Stimulated activated CD4-positive, alpha-beta T cell treated with anti-CD3 and anti-CD28 coated beads, Interleukin-12 subunit alpha, Interleukin-12 subunit beta, amount 100 ng/mL, for 24 hours (primary cell): ENCODE measurements at places on chromosomes 1 and 21.

DNA sequence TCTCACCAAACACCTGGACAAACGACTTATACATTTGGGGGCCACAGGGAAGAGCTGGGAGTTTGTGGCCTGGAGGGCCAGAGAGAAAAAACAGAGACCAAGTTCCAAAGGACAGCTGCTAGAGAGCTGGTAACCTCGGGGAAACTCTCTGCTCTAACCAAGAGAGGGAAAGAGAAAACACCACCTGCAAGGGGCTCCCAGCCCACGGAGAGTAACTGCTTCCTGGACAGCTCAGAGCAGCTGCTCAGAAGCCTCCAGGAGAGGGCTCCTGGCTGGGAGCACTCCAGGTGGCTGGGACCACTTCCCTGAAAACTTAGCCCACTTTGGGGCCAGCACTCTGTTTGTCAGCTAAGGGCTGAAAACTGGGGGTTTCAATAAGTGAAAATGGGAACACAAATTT, 154.8 kb upstream of the GRIK3 start:
- no peak for DNase-seq

DNA sequence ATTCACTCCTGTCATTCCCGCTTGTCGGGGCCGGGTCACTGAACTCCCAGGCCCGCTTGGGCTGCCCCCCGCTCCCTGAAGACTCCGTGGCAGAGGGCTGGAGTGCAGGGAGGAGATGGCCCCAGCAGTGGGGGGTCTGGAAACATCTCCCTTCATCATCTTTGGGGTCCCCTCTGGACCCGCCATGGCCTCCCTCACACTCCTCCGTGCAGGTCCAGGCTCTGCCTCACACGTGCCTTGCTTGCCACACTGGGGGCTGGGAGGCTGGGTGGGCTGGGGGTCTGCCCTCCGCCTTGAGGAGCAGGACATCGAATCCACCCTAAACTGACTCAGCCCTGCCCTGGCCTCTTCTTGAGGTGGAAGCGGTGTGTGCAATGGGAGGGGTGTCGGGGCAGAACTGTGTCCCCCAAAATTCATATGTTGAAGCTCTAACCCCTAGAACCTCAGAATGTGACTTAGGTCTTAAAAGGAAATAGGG, 35.2 kb downstream of the POFUT2 start:
- no peak for DNase-seq

DNA sequence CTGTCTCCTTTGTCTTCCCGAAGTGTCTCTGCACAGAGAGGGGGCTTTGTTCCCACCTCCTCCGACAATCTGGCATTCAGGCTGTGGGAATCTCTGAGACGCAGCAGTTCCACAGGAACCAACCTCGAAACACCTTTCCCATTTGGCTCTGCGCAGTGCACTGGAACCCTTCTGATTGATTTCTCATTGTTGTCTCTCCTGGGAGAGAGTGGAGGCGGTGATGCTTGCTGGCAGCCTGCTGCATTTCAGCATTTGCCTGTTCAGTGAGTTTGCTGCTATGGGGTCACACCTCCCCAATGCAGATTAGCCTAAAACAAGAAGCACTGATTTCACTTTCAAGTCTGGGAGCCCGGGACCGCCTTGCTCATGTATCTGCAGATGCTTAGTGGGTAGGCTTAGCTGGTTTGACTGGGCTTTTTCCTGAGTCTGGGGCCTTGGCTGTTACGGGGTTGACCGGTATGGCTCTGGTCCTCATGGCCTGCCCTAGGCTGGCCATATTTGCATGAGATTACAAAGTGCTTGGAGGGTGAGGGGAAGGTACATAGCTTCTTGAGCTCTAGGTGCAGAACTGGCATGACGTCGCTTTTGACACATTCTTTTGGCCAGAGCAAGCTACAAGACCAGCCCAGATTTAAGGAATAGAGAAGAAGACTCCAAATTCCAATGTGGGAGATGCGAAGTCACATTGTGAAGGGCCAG, 695.3 kb downstream of the PTPRU start:
- no peak for DNase-seq

GRCh38 chr1:66764994-66765578, 12.8 kb downstream of the DYNLT5 start:
- DNase-seq, result peak; percentile 42

DNA sequence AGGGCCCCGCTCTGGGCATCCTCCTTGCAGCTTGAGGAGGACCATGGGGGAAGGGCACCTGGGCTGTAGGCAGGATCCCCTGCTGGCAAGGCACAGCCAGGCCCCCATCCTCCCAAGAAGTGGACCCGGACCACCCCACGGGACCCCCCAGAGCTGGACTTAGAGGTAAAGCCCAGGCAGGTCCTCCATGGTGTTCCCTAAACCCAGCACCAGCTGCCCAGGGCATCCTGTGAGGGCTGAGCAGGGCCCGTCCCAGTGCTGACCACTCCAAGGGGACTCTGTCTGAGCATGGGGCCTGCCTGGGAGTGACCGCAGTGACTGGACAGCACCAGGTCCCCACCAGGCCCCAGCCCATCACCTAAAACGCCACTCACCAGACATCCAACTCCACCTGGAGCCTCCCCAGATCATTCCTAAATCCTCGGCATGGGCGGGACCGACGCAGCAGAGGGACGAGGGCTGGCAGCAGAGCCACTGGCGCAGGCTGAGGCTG, 21.3 kb downstream of the COL6A2 start:
- no peak for DNase-seq

DNA sequence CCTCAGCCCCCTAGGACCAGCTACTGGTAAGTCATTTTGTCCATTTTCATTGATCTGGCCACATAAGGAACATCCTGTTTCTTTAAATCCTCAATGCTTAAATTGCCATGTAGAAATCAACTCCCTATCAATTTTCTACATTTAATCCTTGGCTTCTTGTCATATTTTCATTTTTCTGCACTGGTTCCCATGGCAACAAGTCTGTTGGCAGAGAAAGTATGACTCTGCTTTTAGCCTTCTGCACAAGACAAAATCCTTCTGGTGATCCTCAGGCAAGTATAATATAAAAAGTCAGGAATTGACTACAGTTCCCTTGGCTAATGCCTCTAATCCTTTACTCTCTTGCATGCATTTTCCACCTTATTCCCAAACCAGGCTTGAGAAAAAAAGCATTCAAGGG, 65.0 kb downstream of the LRRC40 start:
- no peak for DNase-seq

GRCh38 chr1:201760516-201760915, 68.4 kb upstream of the IPO9 start:
- DNase-seq, result no peak

GRCh38 chr21:35649186-35649585, 411.1 kb downstream of the SETD4 start:
- no peak for DNase-seq

- DNase-seq, result no peak
Measured at GRCh38 chr1:25590096-25590824, 26.3 kb upstream of the MAN1C1 start.

DNA sequence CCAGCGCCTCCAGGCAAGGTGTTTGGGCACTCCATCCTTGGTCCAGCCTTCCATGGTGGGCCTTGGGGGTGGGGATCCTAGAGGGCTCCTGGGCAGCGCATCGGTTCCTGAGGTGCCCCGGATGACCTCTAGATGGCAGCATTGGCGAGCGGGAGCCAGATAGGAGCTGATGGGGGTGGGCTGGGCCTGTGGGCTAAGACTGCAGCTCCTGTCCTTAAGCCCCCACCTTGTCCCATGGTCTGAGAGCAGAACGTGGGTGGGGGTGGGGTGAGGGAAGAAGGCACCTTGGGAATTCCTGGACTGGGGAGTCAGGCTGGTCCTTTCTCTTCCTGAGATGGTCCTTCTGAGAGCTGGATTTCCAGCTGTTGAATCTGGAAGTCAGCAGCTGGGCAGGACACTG, 93.4 kb upstream of the CSF3R start:
- DNase-seq, result peak; percentile 25

GRCh38 chr21:25412100-25412499, 195.2 kb downstream of the MRPL39 start:
- no peak for DNase-seq

GRCh38 chr1:119909890-119910596, 13.7 kb upstream of the ADAM30 start:
- no peak for DNase-seq

- peak; percentile 15 for DNase-seq
Measured at GRCh38 chr1:202192770-202193613, 607 bp upstream of the LGR6 start.

DNA sequence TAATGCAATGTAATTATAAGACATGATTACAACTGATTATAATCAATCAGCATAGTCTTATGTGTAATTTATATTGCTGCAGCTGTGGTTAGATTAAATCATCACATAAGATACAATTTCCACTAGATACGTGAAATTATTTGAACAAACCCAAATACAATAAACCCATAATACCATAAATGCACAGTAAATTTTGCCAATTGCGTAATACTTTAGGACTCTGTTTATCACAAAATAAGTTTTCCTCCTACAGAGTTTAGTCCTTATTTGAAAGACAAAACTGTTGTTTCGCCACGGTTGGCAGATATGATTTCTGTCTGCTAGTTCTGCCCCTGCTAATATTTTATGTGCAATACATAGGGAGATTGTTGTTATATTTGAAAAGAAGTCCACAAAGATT, 895.9 kb upstream of the ADGRL4 start:
- no peak for DNase-seq

DNA sequence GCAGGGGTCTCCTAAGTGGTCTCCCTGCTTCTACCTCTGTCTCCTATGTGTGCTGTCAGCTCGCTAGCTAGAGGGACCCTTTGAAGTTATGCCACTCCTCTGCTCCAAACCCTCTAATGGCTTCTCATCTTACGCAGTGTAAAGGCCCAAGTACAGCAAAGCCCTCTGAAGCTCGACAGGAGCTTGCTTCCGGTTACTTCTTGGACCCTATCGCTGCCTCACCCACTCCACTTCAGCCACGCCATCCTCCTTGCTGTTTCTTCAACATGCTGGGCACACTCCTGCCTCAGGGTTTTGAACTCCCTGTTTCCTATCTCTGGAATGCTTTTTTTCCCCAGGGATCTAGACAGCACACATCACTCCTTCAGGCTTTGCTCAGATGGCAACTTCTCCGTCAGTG, 102.3 kb upstream of the F3 start:
- DNase-seq, result no peak

- DNase-seq, result no peak
Measured at GRCh38 chr1:155037851-155038441, 4.3 kb downstream of the DCST1 start.

- DNase-seq, result no peak
Measured at GRCh38 chr1:234975122-234975940, 153.3 kb downstream of the TOMM20 start.

GRCh38 chr1:153778824-153779519, 3.8 kb downstream of the SLC27A3 start:
- no peak for DNase-seq

GRCh38 chr21:40349591-40349990, 482.4 kb downstream of the PCP4 start:
- no peak for DNase-seq

DNA sequence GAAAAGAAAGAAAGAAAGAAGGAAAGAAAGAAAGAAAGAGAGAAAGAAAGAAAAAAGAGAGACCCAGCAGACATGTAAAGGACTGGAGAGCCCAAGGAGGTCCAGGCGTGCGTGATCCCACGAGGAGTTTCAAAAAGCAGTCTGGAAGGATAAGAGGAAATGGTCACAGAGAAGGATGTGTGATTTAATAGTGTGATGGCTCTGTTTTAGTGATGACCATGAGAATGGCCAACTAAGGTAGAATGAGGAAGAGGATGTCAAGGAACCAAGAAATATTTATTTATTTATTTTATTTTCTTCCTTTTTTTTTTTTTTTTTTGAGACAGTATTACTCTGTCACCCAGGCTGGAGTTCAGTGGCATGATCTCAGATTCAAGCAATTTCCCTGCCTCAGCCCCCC, 25.5 kb downstream of the PTGS2 start:
- DNase-seq, result no peak

DNA sequence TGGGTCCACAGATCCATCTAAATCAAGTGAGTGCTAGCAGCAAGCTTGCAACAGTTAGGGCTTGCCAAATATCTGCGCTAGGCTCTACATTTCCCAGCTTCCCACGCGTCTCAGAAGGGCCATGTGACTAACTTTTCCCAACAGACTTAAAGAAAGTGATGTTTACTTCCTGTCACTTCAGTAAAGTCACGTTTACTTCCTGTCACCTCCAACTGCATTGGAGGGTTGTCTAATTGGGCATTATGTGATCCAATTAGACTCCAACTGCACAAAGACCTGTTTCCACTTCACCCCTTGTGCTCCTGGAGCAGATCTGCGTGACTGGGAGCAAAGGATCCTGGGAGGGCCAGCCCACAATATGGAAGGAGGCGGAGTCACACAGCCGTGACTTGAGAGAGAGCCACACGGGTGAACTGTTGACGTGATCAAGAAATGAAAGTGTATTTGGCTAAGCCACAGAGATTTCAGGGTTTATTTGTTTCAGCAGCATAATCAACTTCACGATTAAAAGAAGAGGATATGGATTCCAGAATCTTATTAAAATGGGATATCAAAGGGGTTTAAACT, 77.7 kb downstream of the CYYR1 start:
- DNase-seq, result no peak

DNA sequence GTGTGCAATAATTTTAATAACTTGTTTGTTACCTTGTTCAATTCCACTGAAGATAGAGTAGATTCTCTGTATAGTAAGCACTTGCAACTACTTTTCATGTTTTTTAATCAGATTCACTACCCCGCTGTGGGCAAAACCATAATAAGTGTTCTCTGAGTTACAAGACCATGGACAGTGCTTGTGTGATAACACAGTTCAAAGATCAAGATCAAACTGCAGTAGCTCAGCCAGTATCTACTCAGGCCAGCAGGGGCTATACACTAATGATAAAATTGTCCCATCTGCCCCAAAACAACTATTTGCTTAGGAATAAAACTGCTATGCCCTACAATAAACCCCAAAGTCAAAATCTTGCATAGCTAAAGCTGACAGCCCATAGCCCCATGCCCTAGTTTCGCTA, 129.6 kb downstream of the LRRC7 start:
- no peak for DNase-seq

DNA sequence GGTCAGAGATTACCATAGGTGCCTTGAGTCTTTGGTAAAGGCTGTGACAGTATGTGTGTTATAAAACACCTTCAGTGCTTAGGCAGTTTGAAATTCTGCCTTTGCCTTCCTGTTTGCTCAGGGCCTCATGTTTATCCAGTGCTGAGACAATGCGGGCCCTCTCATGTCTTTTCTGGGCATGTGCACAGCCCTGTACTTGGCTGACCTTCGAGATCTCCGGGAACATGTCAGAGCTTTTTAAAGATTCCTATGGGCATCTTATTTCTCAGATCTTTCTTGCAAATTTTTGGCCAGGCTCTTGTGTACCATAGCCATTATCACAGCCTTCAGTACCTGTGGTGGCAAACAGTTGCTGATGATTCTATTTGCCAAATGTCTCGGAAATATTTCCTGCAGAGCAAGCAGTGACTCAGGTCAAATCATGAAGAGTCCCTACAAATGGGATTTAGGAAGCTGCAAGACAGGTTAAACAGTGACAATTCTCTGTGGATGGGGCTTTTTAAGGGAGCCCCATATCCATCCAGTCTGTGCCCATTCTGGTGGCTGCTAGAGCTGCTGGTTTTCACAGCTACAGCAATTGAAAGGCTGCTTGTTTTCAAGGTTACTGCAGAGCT, 42.1 kb downstream of the HOOK1 start:
- no peak for DNase-seq
